ENCODE measurements at places on chromosomes 2 and 18.
A peak's percentile ranks its signal among the peaks of the same experiment; 100 is the strongest.

- H3K27me3 ChIP-seq = no peaks in the 10 kb centered on the region
- H3K4me3 ChIP-seq = no peak overlapping the region
- DNase-seq = no peak
- H3K4me1 ChIP-seq = no peaks in the 10 kb centered on the region
- H3K36me3 ChIP-seq = no peaks in the 10 kb centered on the region
Observed at GRCh38 chr2:194619366-194619765, 1037.7 kb upstream of the SLC39A10 start.

DNA sequence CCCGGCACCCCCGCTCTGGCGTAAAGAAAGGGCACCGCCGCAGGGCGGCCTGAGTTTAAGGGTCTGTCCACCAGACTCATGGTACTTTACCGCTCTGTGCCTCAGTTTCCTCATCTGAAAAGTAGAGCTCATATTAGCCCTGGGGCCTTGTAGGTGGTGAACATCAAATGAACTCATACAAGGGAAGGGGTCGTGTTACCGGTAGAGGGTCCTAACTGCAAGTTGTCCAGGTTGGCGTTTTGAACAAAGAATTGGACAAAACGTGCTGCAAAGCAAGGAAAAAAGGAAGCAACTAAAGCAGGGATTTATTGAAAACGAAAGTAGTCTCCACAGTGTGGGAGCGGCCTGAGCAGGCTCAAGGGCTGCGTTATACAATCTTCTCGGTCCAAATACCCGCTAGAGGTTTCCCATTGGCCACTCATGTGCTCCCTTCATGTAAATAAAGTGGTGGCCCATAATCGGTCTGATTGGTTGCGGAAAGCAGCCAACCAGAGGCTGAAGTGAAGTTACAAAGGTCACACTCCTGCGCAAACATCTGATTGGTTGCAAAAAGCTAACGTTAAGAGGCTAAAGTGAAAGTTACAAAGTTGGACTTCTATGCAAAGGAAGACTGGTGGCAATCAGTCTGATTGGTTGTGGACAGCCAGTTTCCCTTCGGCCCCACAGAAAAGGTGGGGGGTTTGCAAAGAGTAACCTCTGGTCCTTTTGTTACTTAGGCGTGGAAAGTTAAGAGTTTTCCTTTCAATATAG is 80.7 kb upstream of the LDLRAD4 start:
- peak overlapping the region; percentile 95 for H3K27ac ChIP-seq
- H3K36me3 ChIP-seq = peaks cover 2% of the 10 kb centered on the region
- peaks cover 5% of the 10 kb centered on the region for H3K27me3 ChIP-seq
- DNase-seq = peak; percentile 60

GRCh38 chr18:71431689-71432088 is 1112.5 kb downstream of the CBLN2 start:
- no peaks in the 10 kb centered on the region for H3K27me3 ChIP-seq
- H3K36me3 ChIP-seq = no peaks in the 10 kb centered on the region
- no peak overlapping the region for H3K27ac ChIP-seq
- H3K4me3 ChIP-seq = no peak overlapping the region
- no peaks in the 10 kb centered on the region for H3K4me1 ChIP-seq

DNA sequence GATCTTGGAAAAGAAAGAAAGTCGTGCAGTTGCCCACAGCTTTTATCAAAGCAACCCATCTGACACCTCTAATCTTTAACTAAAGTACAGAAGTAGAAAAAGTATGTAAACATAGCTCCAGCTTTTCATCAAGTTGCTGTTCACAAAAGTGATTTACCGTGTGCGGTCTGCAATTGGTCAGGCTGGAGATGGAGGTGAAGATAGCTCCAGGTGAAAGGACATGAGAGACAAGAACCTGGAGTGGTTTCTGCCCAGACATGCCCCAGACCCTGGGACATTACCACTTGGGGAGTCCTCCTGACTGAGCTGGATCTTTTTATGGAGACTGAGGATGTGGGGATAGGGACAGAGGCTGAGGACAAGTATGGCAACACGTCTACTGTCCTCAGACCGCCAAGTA is 82.7 kb downstream of the LAMA1 start:
- no peak overlapping the region for H3K27ac ChIP-seq
- no peaks in the 10 kb centered on the region for H3K36me3 ChIP-seq
- H3K4me1 ChIP-seq = peaks cover 3% of the 10 kb centered on the region
- no peak overlapping the region for H3K4me3 ChIP-seq

DNA sequence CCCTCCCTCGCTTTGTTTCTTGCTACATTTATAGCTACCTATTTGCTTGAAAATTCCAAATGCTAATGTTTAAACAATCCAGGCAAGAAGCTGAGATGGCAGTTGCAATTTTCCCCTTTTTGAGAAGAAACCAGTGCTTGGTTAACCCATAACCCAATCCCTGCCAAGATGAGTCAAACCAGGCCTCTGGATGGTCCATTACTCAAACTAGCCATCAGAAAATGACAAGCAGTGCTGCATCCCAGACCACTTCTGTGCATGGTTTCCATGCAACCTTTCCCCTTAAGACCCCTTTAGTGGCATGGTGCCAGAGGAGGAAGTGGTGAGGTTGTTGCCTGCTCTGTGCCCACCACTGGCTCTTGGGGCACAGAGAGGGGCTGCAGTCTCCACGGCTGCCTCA is 131.2 kb upstream of the RMP24 start:
- H3K27me3 ChIP-seq = peaks cover 12% of the 10 kb centered on the region
- no peak overlapping the region for H3K27ac ChIP-seq

DNA sequence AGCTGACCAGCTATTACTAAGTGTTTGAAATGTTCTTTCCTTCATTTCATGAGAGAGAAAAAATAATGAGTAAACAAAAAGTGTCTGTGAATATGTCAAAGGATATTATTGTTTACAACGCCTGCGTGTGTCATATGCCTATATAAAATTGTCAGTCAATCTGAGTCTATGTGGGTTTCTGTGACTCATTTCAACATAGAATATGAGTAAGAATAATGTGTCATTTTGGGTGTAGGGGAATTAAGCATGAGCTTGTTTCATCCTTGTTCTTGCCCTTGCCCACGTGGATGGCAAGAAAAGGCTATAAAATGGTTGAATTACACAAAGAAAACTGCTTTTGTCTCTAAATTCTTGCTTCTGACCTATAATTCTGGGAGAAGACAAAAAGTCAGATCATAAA is 466.0 kb downstream of the PTH2R start:
- no peaks in the 10 kb centered on the region for H3K36me3 ChIP-seq
- no peak for DNase-seq
- H3K4me1 ChIP-seq = no peaks in the 10 kb centered on the region
- no peaks in the 10 kb centered on the region for H3K27me3 ChIP-seq
- no peak overlapping the region for H3K4me3 ChIP-seq
- no peak overlapping the region for H3K27ac ChIP-seq

DNA sequence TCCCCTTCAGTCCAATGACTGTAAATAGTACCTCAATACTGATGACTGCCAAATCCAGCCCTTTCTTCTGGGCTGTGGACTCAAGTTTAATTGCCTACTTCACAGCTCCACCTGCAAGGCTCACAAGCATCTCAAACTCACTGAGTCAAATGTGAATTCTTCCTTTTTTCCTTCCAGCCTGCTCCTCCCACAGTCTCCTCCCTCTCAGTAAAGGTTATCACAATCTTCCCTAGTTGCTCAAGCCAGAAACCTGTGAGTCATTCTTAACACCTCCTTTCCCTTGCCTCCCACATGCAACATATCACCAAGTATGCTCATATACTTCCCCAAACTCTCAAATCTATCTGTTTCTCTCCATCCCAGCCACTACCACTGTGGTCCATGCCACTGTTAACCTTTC is 3.7 kb upstream of the MFSD6 start:
- peaks cover 4% of the 10 kb centered on the region for H3K4me1 ChIP-seq
- DNase-seq = no peak
- H3K27me3 ChIP-seq = no peaks in the 10 kb centered on the region
- H3K4me3 ChIP-seq = no peak overlapping the region

- peaks cover 3% of the 10 kb centered on the region for H3K4me1 ChIP-seq
- H3K27me3 ChIP-seq = no peaks in the 10 kb centered on the region
- H3K4me3 ChIP-seq = no peak overlapping the region
- no peak overlapping the region for H3K27ac ChIP-seq
Observed at GRCh38 chr2:142879151-142879550, 1.7 kb downstream of the KYNU start.

DNA sequence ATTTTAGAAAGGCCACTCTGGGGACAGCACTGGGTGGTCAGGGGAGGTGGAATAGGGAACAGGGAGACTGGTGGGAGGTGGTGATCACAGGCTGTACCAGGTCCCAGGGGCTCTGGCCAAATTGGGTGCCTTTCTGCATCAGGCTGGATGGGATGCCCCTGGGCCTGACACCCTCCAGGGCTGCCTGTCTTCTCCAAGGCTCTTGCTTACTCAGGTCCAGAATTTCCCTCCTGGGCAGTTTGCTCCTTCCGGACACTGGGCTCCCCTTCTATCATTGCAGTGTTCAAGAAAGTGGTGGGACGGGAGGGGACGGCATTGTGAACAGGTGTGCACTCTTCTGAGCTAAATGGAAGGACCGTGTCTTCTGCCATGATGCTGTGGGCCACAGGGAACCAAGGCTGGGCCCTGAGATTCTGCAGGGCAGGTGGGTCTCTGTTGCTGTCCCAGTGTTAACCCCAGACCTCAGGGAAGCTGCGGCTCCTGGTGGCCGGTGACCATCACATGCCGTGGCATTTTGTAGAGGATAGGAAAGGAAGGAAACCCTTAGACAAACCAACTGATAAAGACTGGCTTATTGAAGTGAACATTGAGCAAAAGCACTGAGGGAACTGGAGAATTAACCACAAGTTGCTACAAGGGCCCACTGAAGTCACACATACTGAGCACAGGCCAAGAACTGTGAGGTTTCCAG is 93.7 kb upstream of the HS6ST1 start:
- no peak overlapping the region for H3K27ac ChIP-seq
- DNase-seq = no peak
- no peaks in the 10 kb centered on the region for H3K4me1 ChIP-seq
- no peak overlapping the region for H3K4me3 ChIP-seq
- H3K27me3 ChIP-seq = no peaks in the 10 kb centered on the region
- H3K36me3 ChIP-seq = no peaks in the 10 kb centered on the region

- H3K27ac ChIP-seq = no peak overlapping the region
- no peaks in the 10 kb centered on the region for H3K36me3 ChIP-seq
- H3K4me3 ChIP-seq = no peak overlapping the region
- peaks cover 49% of the 10 kb centered on the region for H3K27me3 ChIP-seq
- DNase-seq = no peak
Observed at GRCh38 chr18:37483221-37483971, 82.2 kb downstream of the CELF4 start.

GRCh38 chr2:39118786-39119499 is 1.9 kb downstream of the SOS1 start:
- no peaks in the 10 kb centered on the region for H3K27me3 ChIP-seq
- peak overlapping the region; percentile 93 for H3K4me3 ChIP-seq
- peak overlapping the region; percentile 90 for H3K27ac ChIP-seq
- no peak for DNase-seq
- H3K36me3 ChIP-seq = peaks cover 28% of the 10 kb centered on the region

GRCh38 chr2:177084607-177085006 is 128.0 kb upstream of the HNRNPA3 start:
- DNase-seq = no peak
- peaks cover 3% of the 10 kb centered on the region for H3K27me3 ChIP-seq
- H3K4me3 ChIP-seq = no peak overlapping the region
- H3K27ac ChIP-seq = no peak overlapping the region
- H3K36me3 ChIP-seq = no peaks in the 10 kb centered on the region

DNA sequence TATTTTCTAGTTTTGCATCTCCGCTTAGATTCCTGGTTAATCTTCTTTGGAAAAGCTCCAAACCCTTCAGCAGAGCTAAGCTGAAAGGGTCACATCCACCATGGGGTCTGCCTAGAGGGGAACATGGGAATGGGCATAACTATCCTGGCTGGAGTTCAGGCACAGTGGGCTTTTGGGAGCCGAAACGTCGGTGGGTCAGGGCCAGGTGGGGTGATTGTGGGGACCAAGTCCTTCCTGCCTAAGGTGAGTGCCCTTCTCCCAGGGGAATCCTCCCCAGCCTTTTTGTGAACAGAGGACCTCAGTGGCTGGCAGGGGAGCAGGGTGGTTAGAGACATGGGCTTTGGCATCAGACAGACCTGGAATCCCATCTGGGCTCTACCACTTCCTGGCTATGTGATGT is 60.3 kb downstream of the CELF4 start:
- no peaks in the 10 kb centered on the region for H3K4me1 ChIP-seq
- H3K27ac ChIP-seq = no peak overlapping the region
- no peaks in the 10 kb centered on the region for H3K27me3 ChIP-seq

- DNase-seq = no peak
- no peaks in the 10 kb centered on the region for H3K36me3 ChIP-seq
- no peak overlapping the region for H3K27ac ChIP-seq
- no peaks in the 10 kb centered on the region for H3K4me1 ChIP-seq
Observed at GRCh38 chr2:180604077-180604476, 376.3 kb upstream of the UBE2E3 start.

DNA sequence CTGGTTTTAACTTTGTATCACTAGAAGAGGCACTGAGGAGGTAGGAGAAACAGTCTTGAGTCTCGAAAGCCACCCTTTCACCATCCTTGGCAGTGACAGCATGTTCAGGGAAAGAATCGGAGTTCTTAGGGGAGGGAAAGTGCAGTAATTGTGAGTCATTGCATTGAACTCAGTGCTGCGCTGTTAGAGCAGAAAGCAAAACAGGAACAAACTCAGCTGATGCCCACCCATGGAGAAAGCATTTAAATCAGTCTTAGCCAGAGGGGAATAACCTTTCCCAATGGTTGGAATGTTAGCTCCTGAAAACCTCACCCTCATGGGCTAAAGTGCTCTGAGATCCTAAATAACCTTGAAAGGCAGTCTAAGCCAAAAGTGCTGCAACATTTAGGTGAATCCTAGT is 845.6 kb upstream of the CNTNAP5 start:
- no peaks in the 10 kb centered on the region for H3K4me1 ChIP-seq
- no peak overlapping the region for H3K4me3 ChIP-seq
- no peaks in the 10 kb centered on the region for H3K27me3 ChIP-seq
- H3K27ac ChIP-seq = no peak overlapping the region

DNA sequence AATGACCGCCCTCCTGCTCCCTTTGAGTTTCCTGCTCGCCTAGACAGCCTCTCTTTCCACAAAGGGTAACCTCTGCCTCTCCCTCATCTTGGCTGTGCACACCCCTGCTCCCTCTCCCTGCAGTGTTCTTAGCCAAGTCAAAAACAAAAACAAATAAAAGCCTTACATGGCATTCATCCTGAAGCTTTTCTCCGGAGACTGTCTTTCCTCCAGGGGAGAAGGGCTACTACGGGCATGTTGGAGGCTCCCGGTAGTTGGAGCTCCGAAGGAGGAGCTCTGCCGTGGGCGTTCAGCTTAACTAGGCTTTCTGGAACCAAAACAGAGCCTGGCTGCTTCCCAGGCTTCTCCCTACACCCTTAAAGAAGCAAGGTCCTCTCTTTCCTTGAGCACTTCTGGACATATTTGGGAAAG is 104.2 kb downstream of the TPGS2 start:
- no peaks in the 10 kb centered on the region for H3K27me3 ChIP-seq
- H3K4me3 ChIP-seq = no peak overlapping the region
- no peak overlapping the region for H3K27ac ChIP-seq
- no peaks in the 10 kb centered on the region for H3K4me1 ChIP-seq
- H3K36me3 ChIP-seq = no peaks in the 10 kb centered on the region

- H3K4me3 ChIP-seq = no peak overlapping the region
- H3K27ac ChIP-seq = no peak overlapping the region
- H3K4me1 ChIP-seq = peaks cover 42% of the 10 kb centered on the region
- H3K36me3 ChIP-seq = peaks cover 2% of the 10 kb centered on the region
- peaks cover 26% of the 10 kb centered on the region for H3K27me3 ChIP-seq
- no peak for DNase-seq
Observed at GRCh38 chr2:218883491-218884490, 3.1 kb downstream of the WNT10A start.

GRCh38 chr2:121895723-121896571 is 140.5 kb downstream of the TSN start:
- no peaks in the 10 kb centered on the region for H3K4me1 ChIP-seq
- no peak overlapping the region for H3K27ac ChIP-seq
- H3K4me3 ChIP-seq = no peak overlapping the region
- no peaks in the 10 kb centered on the region for H3K27me3 ChIP-seq

Data from activated naive CD8-positive, alpha-beta T cell treated with anti-CD3 and anti-CD28 coated beads, Interleukin-2, amount 50 U/mL, for 24 hours (primary cell).